ENCODE measurements at places on chromosomes 3 and 15.

DNA sequence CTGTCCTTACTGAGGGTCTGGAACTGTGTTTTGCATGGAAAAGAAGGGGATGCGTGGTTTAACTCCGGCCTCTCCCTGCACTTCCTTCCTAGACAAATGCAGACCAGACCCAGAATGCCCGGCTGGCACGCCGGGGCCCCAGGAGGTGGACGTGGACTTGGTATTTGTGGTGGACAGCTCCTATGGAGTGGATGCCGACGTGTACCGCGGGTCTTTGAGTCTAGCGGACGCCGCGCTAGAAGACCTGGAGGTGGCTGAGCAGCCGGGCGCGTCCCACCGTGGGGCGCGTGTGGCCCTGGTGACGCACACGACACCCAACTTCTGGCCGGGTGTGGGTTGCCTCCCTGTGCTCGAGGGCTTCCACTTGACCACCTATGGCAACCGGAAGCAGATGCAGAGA is 81.8 kb upstream of the COL6A5 start:
- DNase-seq = no peak
- H3K27me3 ChIP-seq = no peaks in the 10 kb centered on the region
- no peak overlapping the region for H3K4me3 ChIP-seq
- H3K27ac ChIP-seq = no peak overlapping the region
- H3K36me3 ChIP-seq = no peaks in the 10 kb centered on the region

DNA sequence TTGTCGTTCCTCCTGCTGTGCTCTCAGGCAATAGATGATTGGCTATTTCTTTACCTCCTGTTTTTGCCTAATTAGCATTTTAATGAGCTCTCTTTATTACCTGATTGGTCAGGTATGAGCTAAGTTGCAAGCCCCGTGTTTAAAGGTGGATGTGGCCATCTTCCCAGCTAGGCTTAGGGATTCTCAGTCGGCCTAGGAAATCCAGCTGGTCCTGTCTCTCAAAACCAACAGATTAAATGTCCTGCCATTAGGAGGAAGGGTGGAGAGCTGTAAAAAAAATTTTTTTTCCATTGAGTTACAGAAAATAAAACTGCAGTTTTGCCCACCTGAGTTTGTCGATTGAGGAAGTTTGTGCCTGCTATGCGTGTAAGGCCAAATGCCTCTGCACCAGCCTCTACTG is 5.4 kb upstream of the ACSBG1 start:
- no peak overlapping the region for H3K4me3 ChIP-seq
- H3K36me3 ChIP-seq = no peaks in the 10 kb centered on the region
- no peaks in the 10 kb centered on the region for H3K4me1 ChIP-seq
- H3K27ac ChIP-seq = no peak overlapping the region
- DNase-seq = no peak

DNA sequence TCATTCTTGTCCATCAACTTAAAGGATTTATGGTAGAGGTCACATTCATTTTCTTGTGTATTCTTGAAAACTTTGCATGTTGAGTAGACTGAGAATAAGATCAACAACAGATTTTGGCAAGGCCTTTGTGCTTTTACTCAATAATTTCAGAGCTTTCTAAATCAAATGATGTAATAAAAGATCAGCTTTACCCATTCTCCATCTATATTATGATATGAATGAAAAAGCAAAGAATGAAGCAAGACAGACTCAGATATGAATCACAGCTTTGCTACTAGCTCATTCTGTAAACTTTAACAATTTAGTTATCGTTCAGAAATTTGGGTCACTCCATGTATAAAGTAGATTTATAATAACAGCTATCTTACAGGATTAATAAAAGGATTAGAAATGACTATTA is 275.8 kb upstream of the ARL6 start:
- H3K36me3 ChIP-seq = no peaks in the 10 kb centered on the region
- H3K27me3 ChIP-seq = no peaks in the 10 kb centered on the region
- no peak overlapping the region for H3K27ac ChIP-seq

- no peaks in the 10 kb centered on the region for H3K36me3 ChIP-seq
- H3K27ac ChIP-seq = no peak overlapping the region
- DNase-seq = no peak
- H3K4me1 ChIP-seq = no peaks in the 10 kb centered on the region
Measured at GRCh38 chr15:55823699-55824340, 80.9 kb upstream of the PRTG start.

DNA sequence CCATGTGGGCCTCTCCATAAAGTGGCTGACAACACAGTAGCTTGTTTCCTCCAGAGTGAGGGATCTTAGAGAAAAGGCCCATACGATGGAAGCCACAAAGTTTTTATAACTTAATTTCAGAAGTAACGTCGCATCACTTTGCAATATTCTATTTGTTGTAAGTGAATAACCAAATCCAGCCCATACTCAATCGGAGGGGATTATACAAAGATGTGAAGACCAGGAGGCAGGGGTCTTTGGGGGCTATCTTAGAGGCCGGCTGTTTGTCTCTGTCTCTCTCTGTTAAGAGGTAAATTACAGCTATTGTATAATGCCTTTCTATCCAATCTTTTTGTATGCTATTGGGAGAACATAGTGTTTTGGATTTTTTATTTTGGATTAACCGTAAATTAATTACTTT is 9.1 kb downstream of the ARIH1 start:
- H3K27ac ChIP-seq = no peak overlapping the region
- no peak overlapping the region for H3K4me3 ChIP-seq
- no peaks in the 10 kb centered on the region for H3K36me3 ChIP-seq

GRCh38 chr3:95609411-95609810 is 1205.0 kb upstream of the EPHA6 start:
- no peaks in the 10 kb centered on the region for H3K36me3 ChIP-seq
- H3K27ac ChIP-seq = no peak overlapping the region
- no peaks in the 10 kb centered on the region for H3K27me3 ChIP-seq
- no peak overlapping the region for H3K4me3 ChIP-seq
- DNase-seq = no peak

GRCh38 chr3:71577011-71577410 is 6.5 kb downstream of the FOXP1 start:
- H3K27me3 ChIP-seq = peaks cover 6% of the 10 kb centered on the region
- no peaks in the 10 kb centered on the region for H3K4me1 ChIP-seq
- H3K4me3 ChIP-seq = no peak overlapping the region
- no peak overlapping the region for H3K27ac ChIP-seq
- H3K36me3 ChIP-seq = no peaks in the 10 kb centered on the region
- no peak for DNase-seq
